ENCODE measurements at places on chromosomes 5 and 9. TPM values are rescaled to one million over a fixed set of nuclear protein-coding genes. Genes with fewer than 3 reads are reported as not detected.

DNA sequence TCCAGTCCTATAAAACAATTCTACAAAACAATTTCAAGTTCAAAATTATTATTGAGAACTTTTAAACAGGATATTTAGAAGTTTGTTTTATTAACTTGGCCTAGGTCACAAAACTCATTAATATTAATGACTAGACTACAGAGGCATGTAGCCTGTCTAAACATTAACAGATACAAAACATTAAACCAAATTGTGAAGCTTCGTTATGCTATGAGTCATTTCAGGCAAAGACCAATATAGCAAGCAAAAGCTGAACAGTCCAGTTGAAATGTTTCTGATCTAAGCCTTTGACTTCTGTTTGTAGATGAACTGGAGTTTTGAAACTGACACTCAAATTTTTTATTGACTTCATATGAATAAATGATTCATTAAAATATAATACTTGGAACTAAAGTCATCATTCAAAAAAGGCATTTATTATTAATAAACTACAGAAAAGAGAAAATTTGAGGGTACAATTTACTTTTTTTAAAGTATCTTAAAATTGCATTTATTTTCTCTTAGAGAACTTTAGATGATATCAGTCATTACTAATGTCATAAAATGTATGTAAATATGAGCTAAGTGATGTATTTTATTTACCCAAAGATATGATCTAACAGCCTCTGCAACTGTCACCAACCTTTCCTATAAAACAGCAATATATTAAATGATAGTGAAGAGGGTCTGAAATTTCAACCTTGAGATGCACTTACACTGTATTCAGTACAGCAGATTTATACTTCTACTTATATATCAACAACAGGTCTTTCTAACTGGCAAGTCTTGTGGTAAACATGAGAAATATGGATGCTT is 188.8 kb downstream of the COMMD10 start:
- no peak for DNase-seq

ANGPTL2 gene
- 78.1 TPM for total RNA-seq

GRCh38 chr5:154042766-154043165 is 4.0 kb downstream of the MFAP3 start:
- DNase-seq, result no peak

ENTREP1 gene
- total RNA-seq, result 16.3 TPM

DNA sequence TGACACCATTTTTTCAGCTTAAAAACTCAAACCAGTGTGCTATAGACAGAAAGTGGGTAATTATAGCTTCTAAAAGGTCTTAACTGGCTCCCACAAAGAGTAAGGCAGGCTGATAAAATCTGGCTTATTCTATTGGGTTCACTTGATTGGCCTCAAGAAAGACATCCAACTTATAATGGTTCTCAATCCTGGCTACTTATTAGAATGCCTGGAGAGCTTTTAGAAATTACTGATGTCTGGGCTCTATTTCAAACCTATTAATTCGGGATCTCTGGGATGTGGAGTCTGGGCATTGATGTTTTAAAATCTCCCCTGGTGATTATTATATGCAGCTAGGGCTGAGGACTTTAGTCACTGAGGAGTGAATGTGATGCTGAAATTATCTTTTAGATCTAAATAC is 188.0 kb downstream of the TARS1 start:
- DNase-seq, result no peak

GRCh38 chr9:121945849-121946248 is 147.3 kb downstream of the TTLL11 start:
- DNase-seq, result no peak

GRCh38 chr5:180830253-180831138 is 27.9 kb upstream of the MGAT1 start:
- DNase-seq, result peak; percentile 82

DNA sequence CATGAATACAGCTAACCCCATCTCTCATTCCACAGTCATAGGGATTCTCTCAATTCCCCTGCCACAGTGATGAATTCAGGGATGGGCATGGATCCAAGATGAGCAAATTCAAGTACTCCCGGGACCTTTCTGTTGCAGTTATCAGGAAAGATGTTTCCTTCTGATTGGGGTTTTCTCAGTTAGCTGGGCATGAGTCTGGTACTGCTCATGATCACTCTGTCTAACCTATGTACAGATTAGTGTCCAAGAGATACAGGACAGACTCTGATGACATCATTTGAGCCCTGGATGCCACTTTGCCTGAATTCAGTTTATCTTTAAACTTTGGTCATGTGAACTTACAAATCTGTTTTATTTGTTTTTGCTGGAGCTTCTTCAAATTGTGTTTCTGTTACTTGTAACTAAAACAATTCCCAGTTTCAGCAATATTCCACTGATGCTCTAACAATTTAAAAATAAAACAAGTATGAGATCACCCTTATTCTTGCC is 257.7 kb upstream of the KLF9 start:
- peak; percentile 5 for DNase-seq

DNA sequence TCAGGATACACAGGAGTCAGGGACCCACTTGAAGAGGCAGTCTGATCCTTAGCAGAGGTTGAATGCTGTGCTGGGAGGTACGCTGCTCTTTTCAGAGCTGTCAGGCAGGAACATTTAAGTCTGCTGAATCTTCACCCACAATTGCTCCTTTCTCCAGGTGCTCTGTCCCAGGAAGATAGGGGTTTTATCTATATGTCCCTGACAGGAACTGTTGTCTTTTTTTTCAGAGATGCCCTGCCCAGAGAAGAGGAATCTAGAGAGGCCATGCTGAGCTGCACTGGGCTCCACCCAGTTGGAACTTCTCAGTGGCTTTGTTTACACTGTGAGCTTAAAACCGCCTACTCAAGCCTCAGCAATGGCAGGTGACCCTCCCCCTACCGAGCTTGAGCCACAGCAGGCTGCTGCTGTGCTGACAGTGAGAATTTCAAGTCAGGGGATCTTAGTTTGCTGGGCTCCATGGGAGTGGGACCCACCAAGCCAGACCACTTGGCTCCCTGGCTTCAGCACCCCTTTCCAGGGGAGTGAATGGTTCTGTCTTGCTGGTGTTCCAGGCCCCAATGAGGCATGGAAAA is 169.0 kb downstream of the FBXL17 start:
- no peak for DNase-seq

GRCh38 chr5:59123595-59124561 is 541.0 kb downstream of the RAB3C start:
- no peak for DNase-seq

ENHO gene
- 4.4 TPM for total RNA-seq

- DNase-seq, result no peak
Measured at GRCh38 chr5:102743900-102744299, 11.2 kb upstream of the PAM start.

- DNase-seq, result no peak
Measured at GRCh38 chr9:21415493-21416267, 6.8 kb downstream of the IFNA8 start.

DNA sequence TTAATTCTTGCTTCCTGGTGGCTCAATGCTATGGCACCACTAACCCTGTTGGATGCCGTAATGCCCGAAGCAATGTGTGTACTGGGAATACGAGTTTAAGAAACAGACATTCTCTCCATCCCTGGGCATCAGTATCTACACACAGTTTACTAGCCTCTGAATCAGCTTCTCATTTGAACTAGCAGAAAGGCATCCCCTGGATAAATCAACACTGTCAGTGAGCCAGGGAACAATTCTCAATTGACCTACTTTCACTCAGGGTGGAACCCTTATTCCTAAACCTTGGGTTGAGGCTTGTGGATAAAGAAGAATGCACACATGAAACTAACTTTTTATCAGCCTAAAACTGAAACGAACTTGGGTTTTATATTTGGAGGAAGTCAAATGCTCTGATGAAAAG is 331.0 kb downstream of the GADD45G start:
- no peak for DNase-seq

- DNase-seq, result no peak
Measured at GRCh38 chr5:172172912-172173563, 15.0 kb downstream of the STK10 start.

LOX gene
- total RNA-seq, result 46.0 TPM

COL23A1 gene
- 5.4 TPM for total RNA-seq

- no peak for DNase-seq
Measured at GRCh38 chr5:176817369-176817840, 7.0 kb downstream of the UNC5A start.

- DNase-seq, result peak; percentile 66
Measured at GRCh38 chr9:82363198-82363597, 374.6 kb downstream of the SPATA31D1 start.

GRCh38 chr5:159310511-159310910 is 19.8 kb downstream of the IL12B start:
- no peak for DNase-seq

DNA sequence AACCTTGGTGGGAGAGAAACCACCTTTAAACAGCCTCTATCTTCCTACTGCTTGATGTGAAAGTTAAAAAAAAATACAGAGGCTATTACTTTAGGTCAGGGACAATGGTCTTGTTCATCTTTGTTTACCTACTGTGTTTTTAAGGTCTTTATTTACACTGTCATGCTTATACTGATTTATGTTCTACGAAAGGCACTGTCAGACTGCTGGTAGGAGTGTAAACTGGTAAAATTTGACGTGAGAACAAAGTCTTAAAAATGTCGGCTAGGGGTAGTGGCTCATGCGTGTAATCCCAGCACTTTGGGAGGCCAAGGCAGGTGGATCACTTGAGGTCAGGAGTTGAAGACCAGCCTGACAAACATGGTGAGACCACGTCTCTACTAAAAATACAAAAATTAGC is 42.1 kb upstream of the ELOVL7 start:
- no peak for DNase-seq
